ENCODE measurements at places on chromosomes 2 and 18.
A peak's percentile ranks its signal among the peaks of the same experiment; 100 is the strongest.

DNA sequence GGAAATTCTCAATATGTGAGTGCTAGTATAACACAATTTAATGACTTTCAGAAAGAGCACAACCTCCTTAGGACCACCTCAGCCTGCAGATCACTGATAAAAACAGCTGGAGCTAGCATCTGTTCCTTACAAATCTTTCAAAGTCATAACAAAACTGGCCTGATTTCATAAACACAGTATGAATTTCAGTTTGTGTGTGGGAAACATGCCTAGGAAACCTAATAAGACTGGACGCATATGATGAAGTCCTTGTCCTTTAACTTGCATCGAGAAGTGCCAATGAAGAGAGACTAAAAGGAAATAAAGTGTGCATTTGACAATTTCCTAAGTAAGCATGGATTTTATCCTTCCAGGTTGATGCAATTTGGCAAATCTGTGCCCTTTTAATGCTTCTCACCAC lies 74.1 kb upstream of the KLHL14 start:
- DNase-seq = no peak

- no peak for DNase-seq
These were observed 291.7 kb upstream of the KYNU start for GRCh38 chr2:142585785-142586184.

DNA sequence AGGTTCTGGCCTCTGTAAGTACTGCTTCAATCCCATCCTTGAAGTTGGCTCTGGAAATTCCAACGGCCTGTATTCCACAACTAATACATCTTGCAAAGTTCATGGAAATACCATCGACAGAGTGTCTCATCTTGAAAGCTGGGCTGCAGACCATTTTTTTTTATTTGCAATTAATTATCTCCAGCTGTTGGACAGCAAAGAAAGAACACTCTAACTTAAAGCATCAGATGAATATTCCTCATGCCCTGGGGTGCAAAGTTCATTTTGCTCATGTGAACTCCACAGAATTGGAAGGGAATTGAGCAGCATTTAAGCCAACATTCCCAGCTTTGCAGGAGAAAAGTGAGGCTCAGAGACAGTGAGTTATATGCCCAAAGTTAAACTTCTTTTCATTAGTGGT lies 96.5 kb upstream of the PIEZO2 start:
- peak; percentile 74 for DNase-seq

DNA sequence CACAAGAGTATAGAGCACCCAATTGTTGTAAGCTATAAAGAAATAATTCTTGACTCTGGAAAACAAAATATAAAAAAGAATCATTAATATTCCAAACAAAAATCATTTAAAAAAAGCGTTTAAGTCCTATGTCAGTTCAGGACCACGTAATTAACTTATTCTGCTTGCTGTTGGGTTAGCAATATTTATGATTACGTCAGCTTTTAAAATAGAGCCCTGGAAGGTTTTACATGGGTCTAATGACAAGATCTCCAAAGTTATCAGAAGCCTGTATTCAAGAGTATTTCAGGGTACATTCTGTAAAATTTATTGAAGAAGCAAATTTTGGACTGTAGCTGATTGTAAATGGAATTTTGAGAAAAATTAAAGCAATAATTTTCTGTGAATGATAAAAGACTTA lies 521.6 kb downstream of the DCC start:
- no peak for DNase-seq

GRCh38 chr18:79581911-79582310 lies 97.7 kb upstream of the CTDP1 start:
- no peak for DNase-seq

DNA sequence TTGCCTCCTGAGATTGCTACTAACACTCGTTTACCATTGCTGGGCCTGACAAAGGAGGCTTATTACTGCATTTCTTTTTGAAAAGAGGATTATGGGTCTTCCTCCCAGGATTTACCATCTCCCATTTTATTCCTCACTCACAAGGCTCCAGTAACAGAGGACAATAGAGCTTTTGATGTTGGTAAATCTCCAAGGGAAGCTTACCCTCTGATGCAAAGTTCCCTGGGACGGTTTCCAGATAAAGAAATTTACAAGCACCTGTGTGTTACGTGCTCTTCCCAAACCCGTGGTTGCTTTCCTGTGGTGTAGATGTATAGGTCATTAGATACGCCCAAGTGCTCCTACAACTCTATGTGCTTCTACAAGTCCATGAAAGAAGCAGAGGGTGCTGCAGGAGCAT lies 17.1 kb downstream of the VSNL1 start:
- no peak for DNase-seq

DNA sequence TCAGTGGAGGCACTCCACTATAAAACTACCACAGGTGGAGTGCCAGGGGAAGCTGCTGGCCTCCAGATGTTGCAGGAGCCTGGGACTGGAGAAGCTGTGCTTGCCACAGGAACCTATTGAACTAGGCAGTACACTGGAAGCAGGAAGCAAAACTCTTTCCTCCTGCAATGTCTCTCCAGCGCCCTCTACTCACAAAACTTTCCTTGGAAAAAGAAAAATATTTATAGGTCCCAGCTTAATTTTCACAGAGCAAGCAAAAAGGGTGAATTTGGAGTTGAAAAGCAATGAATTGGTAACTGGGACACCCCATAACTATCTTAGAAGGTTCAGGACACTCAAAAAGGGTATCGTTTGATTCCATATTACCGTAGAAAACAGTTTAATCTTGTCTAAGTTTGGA lies 33.2 kb upstream of the REEP1 start:
- DNase-seq = no peak

DNA sequence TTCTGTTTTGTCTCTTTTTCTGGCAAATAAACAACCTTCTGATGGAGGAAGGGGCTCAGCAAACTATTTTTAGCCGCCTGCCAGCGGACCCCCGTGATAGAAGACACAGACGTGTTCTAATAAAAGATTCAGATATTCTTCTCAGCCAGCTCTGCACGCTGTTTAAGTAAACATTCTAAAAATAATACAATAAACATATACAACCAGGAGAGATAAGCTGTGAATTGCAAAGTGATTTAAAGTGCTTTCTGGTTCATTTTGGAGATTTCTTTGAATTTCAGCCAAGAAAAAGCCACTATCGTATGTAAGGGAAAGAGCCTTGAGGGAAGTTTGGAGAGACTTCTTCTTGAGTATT lies 201.3 kb downstream of the EPHA4 start:
- DNase-seq = no peak

GRCh38 chr18:9726936-9727335 lies 18.8 kb downstream of the RAB31 start:
- DNase-seq = no peak

DNA sequence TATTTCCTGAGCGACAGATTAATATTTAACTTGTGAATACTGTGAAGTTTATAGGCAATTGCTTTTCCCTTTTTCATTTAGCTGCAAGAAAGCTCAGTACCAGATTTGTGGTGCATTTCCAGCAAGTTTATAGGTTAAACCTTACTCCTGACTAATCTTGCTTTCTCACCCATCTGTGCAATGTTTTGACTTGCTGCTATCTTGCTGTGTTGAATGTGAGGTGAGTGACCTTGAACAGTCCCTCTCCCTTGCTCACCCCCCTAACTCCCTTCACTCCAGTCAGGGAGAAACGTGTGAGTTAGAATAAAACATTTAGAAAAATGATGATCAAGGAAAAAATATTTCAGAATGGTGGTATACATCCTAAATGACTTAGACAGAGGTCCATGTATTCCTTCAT lies 39.8 kb upstream of the PARD3B start:
- DNase-seq = no peak

- DNase-seq = peak; percentile 7
These were observed 42.9 kb upstream of the CABYR start for GRCh38 chr18:24095976-24096375.

DNA sequence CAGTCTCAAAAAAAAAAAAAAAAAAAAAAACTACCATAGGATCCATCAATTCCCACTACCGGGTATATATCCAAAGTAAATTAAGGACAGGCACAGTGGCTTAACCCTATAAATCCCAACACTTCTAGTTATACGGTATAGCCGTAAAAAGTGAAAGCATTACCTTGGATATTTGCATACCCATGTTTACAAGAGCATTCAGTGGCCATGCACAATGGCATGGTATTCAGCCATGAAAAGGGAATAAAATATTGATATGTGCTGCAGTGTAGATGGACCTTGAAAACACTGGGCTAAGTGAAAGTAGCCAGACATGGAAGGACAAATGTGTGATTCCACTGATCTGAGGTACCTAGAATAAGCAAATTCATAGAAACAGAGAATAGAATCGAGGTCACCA lies 111.8 kb upstream of the CAB39 start:
- DNase-seq = no peak

GRCh38 chr2:225468131-225468530 lies 68.6 kb downstream of the NYAP2 start:
- DNase-seq = peak; percentile 10

DNA sequence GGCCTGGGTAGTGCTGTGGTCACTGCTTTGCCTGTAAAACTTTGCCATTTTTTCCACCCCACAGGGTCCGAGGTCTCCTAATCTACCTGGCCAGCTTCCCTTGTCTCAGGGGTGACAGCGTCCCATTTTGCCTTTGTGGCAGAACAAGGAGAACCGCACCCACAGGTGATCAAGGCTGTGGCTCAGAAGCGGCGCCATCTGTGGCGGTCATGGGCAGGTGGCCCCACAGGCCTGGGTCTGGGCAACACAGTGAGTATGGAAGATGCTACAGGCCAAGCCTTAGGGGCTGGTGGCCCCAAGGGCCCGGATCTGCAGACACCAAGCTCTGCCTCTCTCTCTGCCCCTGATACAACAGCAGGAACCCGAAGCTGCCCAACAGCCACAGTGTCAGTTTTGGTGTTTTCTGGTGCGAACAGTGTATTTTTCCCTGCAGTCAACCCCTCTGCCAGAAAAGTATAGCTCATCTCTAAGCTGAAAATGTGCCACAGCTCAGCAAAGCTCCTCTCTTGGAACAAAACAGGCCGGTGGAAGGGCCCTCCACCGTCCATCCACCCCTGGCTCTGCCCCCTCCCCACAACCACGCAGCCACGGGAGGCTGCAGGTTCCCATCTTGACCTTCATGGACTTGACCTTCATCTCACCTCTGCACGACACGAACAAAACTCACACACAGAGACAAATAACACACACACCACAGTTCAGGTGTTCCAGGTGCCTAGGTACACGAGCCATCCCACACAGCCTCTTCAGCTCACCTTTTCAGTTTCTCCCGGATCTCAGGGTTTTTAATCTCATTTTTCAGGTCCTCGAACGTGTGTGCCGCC lies 96.7 kb downstream of the PXDN start:
- DNase-seq = no peak

DNA sequence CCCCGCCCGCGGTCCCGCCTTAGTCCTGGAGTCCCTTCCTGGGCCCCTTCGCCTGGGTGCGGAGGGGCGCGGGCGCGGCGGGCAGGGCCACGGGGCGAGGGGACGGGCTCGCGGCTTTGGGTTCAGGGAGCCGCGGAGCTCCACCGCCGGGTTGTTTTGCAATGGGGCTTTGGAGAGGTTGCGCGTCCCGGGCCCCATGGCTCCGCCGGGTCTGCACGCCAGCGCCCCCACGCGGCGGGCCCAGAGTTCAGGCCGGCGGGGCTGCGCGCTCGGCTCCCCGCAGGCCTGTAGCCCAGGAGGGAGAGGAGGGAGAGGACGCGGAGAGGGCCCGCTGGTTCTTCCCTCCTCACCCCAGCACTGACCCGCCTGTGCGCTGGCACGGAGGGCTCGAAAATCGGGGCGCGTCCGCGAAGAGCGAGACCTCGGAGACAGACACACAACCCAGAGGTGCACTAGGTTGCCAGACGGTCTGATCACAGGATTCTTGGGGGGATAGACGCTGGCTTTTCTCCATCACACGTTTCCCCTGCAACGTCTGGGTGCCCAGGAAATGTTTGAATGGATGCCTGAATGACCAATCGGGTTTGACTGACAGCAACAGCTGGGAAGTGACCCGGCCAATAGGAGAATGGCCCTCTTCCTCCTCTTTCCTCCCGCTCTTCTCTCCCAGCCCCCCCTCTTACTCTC lies 4.9 kb upstream of the SIX2 start:
- DNase-seq = peak; percentile 47

DNA sequence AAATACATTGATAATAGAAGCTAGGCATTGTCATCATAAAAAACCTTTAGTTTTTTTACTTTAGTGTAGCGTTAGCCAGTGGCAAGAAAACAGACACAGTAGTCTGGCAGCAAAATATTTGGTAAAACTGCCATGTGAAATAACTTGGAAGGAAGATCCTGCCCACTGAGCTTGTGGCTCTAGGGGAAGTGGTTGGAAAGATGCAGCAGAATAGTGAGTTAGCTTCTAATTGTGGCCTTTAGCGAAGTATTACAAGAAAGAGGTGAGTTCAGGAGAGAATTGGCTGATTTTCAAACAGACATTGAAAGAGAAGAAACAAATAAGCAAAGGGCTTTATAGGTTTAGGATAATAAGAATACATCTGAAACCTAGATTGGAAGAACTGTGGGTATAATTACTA lies 1887.8 kb upstream of the CELF4 start:
- no peak for DNase-seq

GRCh38 chr18:12030670-12031069 lies 49.4 kb downstream of the IMPA2 start:
- DNase-seq = no peak

DNA sequence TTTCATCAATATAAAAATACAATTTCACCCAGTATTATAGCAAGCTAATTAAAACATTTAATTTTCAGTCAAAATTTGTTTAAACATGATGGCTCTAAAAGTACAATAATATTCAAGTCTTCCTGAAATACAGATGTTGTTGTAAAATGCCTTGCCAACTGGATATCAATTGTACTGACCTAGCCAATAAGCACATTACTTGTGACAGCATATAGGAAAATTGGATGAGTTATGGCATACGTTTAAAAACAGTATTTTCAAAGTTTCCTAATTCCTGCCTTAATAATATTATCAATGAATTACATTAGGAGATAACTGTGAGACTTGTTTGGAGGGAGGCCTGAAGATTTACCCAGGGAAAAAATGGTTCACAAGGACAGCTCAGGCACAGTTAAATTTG lies 336.9 kb upstream of the CDH20 start:
- DNase-seq = no peak

DNA sequence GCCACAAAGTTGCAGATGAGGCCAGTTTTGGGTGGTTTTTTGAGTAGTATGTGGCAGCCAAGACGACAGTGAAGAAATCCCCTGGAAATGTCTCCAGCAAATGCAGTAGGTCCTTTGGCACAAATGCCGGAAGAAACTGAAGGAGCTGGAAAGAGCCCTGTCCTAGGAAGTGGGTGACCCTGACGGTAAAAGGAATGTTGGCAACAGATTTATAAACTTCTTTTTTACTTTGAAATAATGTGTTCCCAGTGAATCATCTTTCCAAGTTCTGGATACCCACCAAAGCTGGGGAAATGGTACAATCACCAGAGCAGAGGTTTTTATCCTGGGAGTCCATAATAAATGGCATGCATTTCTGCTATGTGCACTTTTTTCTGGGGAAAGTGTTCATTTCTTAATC lies 112.9 kb downstream of the CSRNP3 start:
- peak; percentile 15 for DNase-seq

GRCh38 chr2:164802095-164802707 lies 39.4 kb downstream of the COBLL1 start:
- DNase-seq = no peak

GRCh38 chr2:21763501-21763900 lies 639.7 kb downstream of the TDRD15 start:
- DNase-seq = no peak
